ENCODE measurements at places on chromosomes 13 and 19. TPM values are rescaled to one million over a fixed set of nuclear protein-coding genes. Genes with fewer than 3 reads are reported as not detected.

The FGF22 gene
- not detected for total RNA-seq

DNA sequence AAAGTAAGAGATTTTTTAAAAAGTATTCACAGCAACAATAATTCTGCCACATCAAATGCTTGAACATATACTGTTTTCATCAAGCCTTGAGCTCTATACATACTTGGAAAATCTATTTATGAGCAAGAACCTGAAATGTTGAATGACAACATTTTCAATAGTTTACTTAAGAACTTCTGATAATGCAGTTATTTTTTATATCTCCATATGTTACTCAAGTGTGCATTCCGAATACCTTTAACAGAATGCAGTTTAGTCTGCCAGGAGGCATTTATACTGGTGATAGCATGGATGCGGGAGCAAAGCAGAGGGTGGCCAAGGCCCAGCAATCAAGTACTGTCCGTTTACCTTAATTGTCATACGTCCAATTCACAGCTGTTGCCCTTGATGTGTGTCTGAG is 589.5 kb downstream of the KCTD12 start:
- DNase-seq, result no peak

The LGALS7 gene
- not detected for total RNA-seq

The HIPK4 gene
- not detected for total RNA-seq

DNA sequence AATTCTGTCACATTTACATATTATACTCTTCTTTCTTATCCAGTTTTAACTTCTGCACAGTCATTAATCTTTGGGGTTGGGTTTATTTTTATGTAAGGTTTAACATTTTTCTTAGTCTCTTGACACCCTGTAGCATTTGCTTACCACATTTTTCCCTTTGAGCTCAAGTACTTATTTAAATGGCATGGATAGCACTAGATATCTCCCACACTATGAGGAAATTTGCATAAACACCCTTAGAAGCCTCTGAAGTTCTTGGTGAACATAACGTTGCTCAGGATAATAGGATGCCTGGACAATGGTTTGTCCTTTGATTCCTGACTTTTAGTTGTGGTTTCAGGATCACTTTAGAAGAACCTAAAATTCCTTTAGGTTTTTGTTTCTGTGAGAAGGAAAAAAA is 338.9 kb downstream of the PCDH17 start:
- no peak for DNase-seq

The SHANK1 gene
- not detected for total RNA-seq

DNA sequence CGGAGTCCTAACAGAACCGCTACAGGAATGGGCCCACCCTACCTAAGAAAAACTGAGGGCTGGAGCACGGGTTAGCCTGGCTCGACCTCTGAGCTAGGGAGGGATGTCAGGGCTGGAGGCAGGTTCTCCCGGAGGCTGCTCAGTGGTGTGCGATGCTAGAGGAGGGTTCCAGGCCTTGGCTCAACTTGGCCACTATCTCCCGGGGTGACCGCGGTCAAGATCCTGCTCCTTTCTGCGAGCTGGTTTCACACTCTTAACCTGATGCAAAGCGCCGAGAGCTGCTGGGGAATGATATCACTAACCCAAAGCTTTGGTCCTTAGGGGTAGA is 301 bp downstream of the POP4 start:
- no peak for DNase-seq

- no peak for DNase-seq
Observed at GRCh38 chr13:112726016-112726767, 36.4 kb downstream of the ATP11A start.

The ZNF468 gene
- total RNA-seq, result 31.0 TPM

DNA sequence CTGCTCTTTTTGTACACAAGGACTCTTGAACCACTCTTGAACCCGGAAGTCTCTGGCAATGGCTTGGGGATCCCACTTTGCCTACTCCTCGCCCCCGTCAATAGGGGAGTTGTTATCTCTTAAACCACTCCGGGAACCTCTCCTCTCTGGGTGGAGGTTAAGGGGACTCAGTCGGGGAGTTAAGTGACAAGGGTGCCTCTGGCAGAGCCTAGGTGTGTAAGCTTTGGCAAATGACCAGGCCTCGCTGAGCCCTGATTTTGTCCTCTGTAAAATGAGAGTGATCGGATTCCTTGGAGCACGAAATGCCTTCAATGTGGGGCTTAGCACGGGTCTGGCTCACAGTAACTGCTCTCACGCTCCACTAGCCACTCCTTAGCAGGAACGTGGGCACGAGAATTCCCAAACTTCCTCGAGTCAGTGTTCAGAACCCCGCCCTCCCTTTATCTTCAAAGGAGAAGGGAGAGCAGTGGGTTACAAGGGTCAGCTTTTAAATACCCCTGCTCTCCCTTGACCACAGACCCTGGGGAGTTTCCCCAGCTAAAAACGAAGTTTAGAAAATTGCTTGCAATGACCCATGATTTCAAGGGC is 193.3 kb downstream of the KATNAL1 start:
- peak; percentile 12 for DNase-seq

- no peak for DNase-seq
Observed at GRCh38 chr13:41802684-41803444, 158.0 kb downstream of the VWA8 start.

The ZNF724 gene
- total RNA-seq, result 19.8 TPM

GRCh38 chr19:56823417-56823816 is 17.1 kb downstream of the PEG3 start:
- DNase-seq, result no peak

DNA sequence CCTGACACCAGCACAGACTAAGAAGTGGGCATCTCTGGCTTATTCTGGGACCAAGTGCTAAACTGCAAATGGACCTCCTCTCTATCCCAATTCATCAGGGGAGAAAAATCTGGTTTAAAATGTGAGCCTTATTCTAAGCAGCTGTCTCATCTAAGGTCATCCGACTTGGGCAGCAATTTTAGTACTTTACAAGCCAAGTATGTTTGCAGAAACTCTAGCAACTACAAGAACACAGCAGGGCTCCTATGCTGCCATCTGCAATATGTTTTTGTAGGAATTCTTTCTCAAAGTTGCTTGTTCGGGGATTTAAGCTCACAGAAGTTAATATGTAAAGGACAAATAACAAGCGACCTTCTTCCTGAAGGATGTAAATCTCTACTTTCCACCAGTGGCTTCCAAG is 113.1 kb downstream of the FOXO1 start:
- no peak for DNase-seq

The GIPR gene
- not detected for total RNA-seq

DNA sequence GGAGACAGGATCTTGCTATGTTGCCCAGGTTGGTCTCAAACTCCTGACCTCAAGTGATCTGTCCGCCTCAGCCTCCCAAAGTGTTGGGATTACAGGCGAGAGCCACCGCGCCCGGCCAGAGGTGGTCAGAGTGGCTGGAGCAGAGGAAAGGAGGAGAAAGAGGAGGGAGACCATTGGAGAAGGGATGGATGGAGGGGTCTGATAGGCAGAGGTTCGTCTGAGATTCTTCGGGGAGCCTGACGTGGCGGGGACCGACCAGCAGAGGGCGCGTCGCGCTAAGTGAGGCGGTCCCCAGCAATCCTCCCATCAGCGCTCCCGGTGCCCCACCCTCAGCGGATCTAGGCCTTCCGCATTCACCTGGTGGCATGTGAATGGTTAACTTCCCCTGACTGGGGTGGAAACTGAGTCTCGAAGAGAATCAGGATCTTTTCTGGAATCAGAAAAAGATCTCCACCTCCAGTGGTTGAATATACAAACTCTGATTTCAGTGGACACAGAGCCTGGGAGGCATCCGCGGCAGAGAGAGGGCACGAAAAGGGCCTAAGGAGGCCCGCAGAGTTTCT is 8.8 kb downstream of the GTPBP3 start:
- peak; percentile 39 for DNase-seq

DNA sequence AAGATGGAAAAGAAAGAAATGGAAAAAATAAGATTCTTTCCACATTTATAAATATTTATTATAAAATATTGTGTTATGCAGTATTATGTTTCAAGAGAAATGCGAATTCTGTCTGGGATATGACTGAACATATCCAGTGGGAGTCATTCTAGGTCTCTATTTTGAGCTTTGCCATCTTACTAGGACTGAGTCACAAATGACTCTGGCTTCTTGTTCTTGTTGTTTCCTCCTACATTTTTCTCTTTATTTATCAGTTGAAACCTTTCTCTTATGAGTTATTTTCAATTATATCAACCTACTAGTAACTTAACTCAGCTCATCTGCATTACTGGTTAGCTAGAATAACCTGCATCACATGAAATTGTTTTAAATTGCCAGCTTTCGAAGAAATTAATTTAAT is 1247.3 kb downstream of the SLITRK1 start:
- DNase-seq, result no peak

All from HepG2 (cell line).